Aorta (tissue), 5 donors: ENCODE measurements at places on chromosomes 13 and 19. TPM values are rescaled to one million over a fixed set of nuclear protein-coding genes. Genes with fewer than 3 reads are reported as not detected.

GRCh38 chr13:41490371-41491015, 33.1 kb downstream of the RGCC start:
- DNase-seq, result no peak
- H3K4me3 ChIP-seq, result no peak overlapping the region
- H3K36me3 ChIP-seq, result no peaks in the 10 kb centered on the region
- peaks cover 4% of the 10 kb centered on the region for H3K4me1 ChIP-seq
- no peak overlapping the region for H3K27ac ChIP-seq

- DNase-seq, result peak; percentile 88
- H3K27ac ChIP-seq, result no peak overlapping the region
- no peaks in the 10 kb centered on the region for H3K36me3 ChIP-seq
Observed at GRCh38 chr19:53328967-53329366, 4.6 kb upstream of the ZNF845 start.

GRCh38 chr13:101838323-101838722, 385.8 kb downstream of the ITGBL1 start:
- H3K4me1 ChIP-seq, result no peaks in the 10 kb centered on the region
- H3K27me3 ChIP-seq, result no peaks in the 10 kb centered on the region
- no peaks in the 10 kb centered on the region for H3K36me3 ChIP-seq
- H3K4me3 ChIP-seq, result no peak overlapping the region
- no peak for DNase-seq
- H3K27ac ChIP-seq, result no peak overlapping the region

The HPN gene
- total RNA-seq, result 2.7 TPM

GRCh38 chr13:27257648-27258253, 6.4 kb downstream of the RPL21 start:
- no peaks in the 10 kb centered on the region for H3K27me3 ChIP-seq
- no peaks in the 10 kb centered on the region for H3K4me1 ChIP-seq
- H3K27ac ChIP-seq, result no peak overlapping the region
- no peak overlapping the region for H3K4me3 ChIP-seq
- H3K36me3 ChIP-seq, result peaks cover 8% of the 10 kb centered on the region

DNA sequence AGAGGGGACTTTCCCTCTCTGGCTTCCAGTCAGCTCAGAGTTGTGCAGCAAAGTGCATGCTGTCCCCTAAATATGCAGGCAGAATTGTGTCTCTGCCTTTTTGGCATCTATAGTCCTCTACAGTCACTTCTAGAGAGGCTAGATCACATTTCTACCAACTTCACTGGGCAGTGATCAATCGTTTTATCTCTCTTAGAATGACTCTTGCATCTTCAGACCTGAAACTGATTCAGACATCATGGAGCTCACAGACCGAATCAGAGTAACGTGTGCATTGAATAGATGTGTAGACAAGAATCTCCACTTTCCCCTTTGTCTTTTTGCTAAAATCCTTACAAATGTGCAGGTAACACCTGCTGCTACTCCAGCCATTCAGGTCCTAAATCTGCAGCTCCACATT, 6.2 kb downstream of the ZNF253 start:
- H3K4me1 ChIP-seq, result no peaks in the 10 kb centered on the region
- H3K36me3 ChIP-seq, result no peaks in the 10 kb centered on the region
- no peak overlapping the region for H3K4me3 ChIP-seq
- H3K27ac ChIP-seq, result no peak overlapping the region
- H3K27me3 ChIP-seq, result no peaks in the 10 kb centered on the region

GRCh38 chr13:98794498-98794897, 42.0 kb upstream of the SLC15A1 start:
- no peaks in the 10 kb centered on the region for H3K4me1 ChIP-seq
- no peak overlapping the region for H3K27ac ChIP-seq
- no peak for DNase-seq
- H3K27me3 ChIP-seq, result no peaks in the 10 kb centered on the region
- no peak overlapping the region for H3K4me3 ChIP-seq

DNA sequence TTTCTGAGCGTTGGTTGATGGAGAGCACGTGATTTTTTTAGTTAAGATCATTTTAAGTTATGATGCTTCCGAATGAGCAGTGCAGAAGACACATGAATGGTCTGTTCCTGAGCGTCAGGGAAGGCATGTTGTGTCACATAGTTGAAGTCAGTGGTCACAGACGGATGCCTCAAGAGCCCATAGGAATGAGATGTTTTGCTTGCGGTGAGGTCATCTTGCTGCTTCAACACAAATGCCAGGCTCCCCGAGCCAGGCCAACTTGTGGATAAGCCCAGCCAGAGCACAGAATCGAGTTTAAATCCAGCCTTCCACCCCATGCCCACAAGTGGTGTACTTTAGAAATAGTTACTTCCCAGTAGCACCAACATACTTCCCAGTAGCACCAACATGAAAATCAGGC, 5.4 kb downstream of the UPF3A start:
- H3K27ac ChIP-seq, result no peak overlapping the region
- H3K27me3 ChIP-seq, result no peaks in the 10 kb centered on the region
- H3K4me1 ChIP-seq, result no peaks in the 10 kb centered on the region
- DNase-seq, result no peak
- H3K36me3 ChIP-seq, result no peaks in the 10 kb centered on the region

DNA sequence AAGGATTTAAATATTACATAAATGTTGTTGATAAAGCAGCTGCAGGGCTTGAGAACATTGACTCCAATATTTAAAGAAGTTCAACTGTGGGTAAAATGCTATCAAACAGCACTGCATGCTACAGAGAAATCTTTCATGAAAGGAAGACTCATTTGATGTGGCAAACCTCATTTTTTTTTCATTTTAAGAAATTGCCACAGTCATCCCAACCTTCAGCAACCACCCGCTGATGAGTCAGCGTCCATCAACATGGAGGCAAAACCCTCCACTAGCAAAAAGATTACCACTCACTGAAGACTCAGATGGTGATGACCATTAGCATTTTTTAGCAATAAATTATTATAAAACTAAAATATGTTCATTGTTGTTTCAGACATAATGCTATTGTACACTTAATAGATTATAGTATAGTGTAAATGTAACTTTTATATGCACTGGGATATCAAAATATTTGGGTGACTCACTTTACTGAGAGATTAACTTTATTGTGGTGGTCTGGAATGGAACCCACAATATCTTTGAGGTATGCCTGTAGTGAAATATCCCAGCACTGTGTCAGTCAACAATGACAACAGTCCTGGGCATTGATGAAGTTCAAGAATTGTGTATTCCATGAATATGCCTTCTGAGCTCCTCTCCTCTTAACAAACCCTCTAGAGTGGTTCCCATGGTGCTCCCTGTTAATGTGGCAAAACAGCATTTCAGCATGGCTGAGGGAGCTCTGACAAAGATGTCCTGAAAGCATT, 52.4 kb upstream of the SOX21 start:
- no peak overlapping the region for H3K27ac ChIP-seq
- H3K4me3 ChIP-seq, result no peak overlapping the region

DNA sequence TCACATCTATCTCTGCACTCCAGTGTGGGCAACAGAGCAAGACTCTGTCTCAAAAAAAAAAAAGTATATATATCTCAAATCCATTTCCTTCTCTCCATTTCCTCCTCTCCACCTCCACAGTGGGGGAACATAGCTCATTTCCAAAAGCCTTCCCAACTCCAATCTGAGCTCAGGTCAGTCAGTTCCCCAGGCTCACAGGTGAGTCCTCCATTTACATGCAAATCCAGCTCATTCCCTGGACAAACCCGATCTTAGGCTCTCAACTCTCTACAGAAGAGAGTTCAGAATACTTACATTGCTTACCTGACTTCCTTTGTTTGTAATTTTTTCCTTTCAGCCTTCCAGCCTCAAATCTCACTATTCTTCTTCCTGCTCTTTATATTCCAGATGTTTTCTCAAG, 518.3 kb downstream of the GPC6 start:
- no peak overlapping the region for H3K27ac ChIP-seq
- no peak for DNase-seq
- no peaks in the 10 kb centered on the region for H3K27me3 ChIP-seq
- H3K36me3 ChIP-seq, result no peaks in the 10 kb centered on the region
- H3K4me3 ChIP-seq, result no peak overlapping the region

- DNase-seq, result no peak
- H3K4me3 ChIP-seq, result peak overlapping the region; percentile 12
- H3K27ac ChIP-seq, result no peak overlapping the region
- no peaks in the 10 kb centered on the region for H3K27me3 ChIP-seq
- no peaks in the 10 kb centered on the region for H3K36me3 ChIP-seq
- H3K4me1 ChIP-seq, result no peaks in the 10 kb centered on the region
Observed at GRCh38 chr13:51230477-51231105, 8.4 kb downstream of the FAM124A start.

The MISP3 gene
- total RNA-seq, result 1.2 TPM

DNA sequence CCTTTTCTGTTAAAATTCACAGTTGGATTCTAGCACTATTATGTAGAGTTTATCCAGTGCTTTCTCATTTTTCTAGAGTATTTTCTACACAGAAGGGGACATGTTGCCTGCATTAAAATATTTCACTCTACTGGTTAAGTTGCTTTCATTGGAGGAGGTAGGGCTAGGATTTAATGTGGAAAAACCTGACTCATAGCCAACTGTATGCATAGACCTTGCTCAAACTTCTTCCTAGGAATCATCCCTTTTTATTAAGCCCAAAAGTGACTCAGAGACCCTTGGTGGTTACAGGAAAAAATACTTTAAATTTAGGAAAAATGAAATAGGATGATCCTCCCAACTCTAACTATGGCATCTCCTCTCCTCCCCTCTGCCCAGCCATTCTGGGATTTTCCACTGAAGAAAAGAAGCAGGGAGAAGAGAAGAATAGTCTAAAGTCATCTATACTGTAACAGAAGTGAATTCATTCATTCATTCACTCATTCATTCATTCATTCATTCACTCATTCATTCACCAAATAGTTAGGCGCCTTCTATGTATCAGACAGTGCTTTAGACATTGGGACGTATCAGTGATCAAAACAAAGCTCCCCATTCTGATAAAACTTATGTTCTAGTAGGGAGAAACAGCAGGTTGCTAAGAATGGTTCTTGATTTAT, 109.0 kb upstream of the HTR2A start:
- H3K27ac ChIP-seq, result no peak overlapping the region
- no peaks in the 10 kb centered on the region for H3K4me1 ChIP-seq
- H3K4me3 ChIP-seq, result no peak overlapping the region
- no peaks in the 10 kb centered on the region for H3K36me3 ChIP-seq
- DNase-seq, result no peak

DNA sequence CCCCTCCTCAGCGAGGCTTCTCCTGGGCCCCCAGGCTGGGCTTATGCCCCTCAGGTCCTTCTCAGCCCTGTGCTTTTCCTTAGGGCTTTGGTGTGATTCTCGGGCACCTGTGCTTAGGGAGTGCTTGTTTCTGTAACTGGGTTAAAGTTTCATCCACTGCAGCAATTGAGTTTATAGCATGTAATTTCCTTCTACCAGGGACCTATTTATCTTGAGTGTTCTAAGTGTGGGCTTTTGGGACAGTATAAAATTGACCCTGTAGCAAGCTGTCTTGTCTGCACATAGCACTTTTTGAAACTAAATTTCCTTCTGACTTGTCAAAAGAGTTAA, 47.6 kb downstream of the GATAD2A start:
- no peaks in the 10 kb centered on the region for H3K4me1 ChIP-seq
- no peaks in the 10 kb centered on the region for H3K27me3 ChIP-seq
- DNase-seq, result no peak
- H3K4me3 ChIP-seq, result no peak overlapping the region
- no peak overlapping the region for H3K27ac ChIP-seq

- no peak for DNase-seq
- H3K4me3 ChIP-seq, result no peak overlapping the region
- H3K27me3 ChIP-seq, result no peaks in the 10 kb centered on the region
- no peaks in the 10 kb centered on the region for H3K4me1 ChIP-seq
- H3K36me3 ChIP-seq, result no peaks in the 10 kb centered on the region
Observed at GRCh38 chr13:75299913-75300862, 181.8 kb downstream of the TBC1D4 start.

DNA sequence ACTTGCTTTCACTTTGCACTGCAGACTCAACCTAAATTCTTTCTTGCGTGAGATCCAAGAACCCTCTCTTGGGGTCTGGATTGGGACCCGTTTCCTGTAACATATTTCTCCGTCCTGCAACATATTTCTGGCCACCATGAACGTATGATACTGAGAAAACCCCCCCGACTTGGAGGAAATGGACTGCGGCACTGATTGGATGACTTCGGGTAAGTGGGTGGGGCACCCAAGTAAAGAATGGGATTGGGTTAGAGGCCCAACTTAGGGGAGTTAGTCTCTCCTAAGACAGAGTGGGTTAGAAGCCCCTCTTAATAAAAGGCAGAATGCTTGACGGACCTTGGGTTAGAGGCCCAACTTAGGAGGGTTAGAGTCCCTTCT, 690.4 kb downstream of the UQCRFS1 start:
- no peak for DNase-seq
- no peak overlapping the region for H3K4me3 ChIP-seq
- no peaks in the 10 kb centered on the region for H3K36me3 ChIP-seq
- H3K27ac ChIP-seq, result no peak overlapping the region
- H3K4me1 ChIP-seq, result no peaks in the 10 kb centered on the region

The CYP4F2 gene
- total RNA-seq, result not detected

GRCh38 chr13:113635048-113635420, 23.0 kb downstream of the ATP4B start:
- peak; percentile 26 for DNase-seq
- no peaks in the 10 kb centered on the region for H3K4me1 ChIP-seq
- H3K27me3 ChIP-seq, result no peaks in the 10 kb centered on the region
- no peak overlapping the region for H3K27ac ChIP-seq
- H3K4me3 ChIP-seq, result no peak overlapping the region

DNA sequence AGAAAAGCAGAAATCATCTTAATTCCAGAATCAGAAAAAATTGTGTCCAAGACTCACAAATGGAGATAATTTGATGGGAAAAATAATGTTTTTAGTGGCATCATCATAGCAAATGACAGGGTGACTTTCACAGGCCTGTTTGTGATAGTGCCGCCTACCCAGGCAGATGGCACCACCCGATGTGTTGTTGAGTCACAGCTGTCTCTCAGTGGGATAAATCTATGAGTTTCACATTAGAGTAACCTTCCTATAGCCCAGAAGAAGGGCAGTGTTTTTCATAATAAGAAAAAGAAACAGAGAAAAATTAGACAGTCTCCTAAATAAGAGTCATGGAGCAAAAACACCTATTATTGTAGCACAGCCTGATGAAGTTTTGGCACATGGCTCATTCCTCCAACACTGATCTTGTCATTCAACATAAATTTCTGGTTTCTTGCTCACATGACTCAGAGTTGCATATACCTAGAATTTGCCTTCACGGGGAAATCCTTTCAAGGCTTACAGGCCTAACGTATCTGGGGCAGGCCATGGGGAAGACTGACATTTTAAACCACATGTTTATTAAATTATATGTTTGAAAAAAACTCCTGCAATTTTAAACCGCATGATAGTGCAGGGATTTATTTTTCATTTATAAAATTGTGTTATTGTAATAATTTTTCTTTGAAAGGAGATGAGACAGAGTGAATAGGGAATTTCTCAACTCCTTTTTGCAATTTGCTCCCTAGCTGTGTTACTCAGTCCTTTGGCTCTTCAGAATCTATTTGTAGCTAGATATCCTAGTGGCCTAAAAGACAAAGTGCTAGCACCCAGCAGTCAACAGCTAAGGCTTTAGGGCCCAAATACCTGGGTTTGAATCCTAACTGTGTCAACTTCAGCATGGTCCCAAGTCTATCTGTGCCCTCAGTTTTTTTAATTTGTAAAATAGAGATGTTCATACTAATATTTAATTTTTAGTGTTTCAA, 393.7 kb downstream of the NDFIP2 start:
- H3K4me3 ChIP-seq, result no peak overlapping the region
- no peak overlapping the region for H3K27ac ChIP-seq
- H3K27me3 ChIP-seq, result no peaks in the 10 kb centered on the region
- H3K36me3 ChIP-seq, result no peaks in the 10 kb centered on the region
- no peak for DNase-seq

GRCh38 chr19:47280183-47280797, 5.6 kb downstream of the INAFM1 start:
- no peak for DNase-seq
- no peaks in the 10 kb centered on the region for H3K4me1 ChIP-seq
- no peaks in the 10 kb centered on the region for H3K27me3 ChIP-seq

The TMEM190 gene
- total RNA-seq, result not detected
